ENCODE measurements at places on chromosomes 3 and 15. TPM values are rescaled to one million over a fixed set of nuclear protein-coding genes. Genes with fewer than 3 reads are reported as not detected.

ZIC4 gene
- not detected for total RNA-seq

PARP9 gene
- 26.5 TPM for total RNA-seq

LRRC2 gene
- total RNA-seq, result under 0.01 TPM

GRAMD2A gene
- total RNA-seq, result 0.09 TPM

ALDH1A2 gene
- 1.6 TPM for total RNA-seq

DLL4 gene
- 0.16 TPM for total RNA-seq

GPR149 gene
- not detected for total RNA-seq

GOLGA8O gene
- 2.9 TPM for total RNA-seq

DOCK3 gene
- total RNA-seq, result 0.16 TPM

PLA2G4B gene
- total RNA-seq, result 0.79 TPM

DTX3L gene
- total RNA-seq, result 14.2 TPM

CLDN16 gene
- total RNA-seq, result not detected

KCNAB1 gene
- total RNA-seq, result under 0.01 TPM

FGF7 gene
- total RNA-seq, result 393 TPM

LRRK1 gene
- total RNA-seq, result 10.8 TPM

Data from bronchial smooth muscle cell (primary cell).